Hindlimb muscle (tissue), 1 donor: ENCODE measurements at places on chromosomes 12 and 14.

DNA sequence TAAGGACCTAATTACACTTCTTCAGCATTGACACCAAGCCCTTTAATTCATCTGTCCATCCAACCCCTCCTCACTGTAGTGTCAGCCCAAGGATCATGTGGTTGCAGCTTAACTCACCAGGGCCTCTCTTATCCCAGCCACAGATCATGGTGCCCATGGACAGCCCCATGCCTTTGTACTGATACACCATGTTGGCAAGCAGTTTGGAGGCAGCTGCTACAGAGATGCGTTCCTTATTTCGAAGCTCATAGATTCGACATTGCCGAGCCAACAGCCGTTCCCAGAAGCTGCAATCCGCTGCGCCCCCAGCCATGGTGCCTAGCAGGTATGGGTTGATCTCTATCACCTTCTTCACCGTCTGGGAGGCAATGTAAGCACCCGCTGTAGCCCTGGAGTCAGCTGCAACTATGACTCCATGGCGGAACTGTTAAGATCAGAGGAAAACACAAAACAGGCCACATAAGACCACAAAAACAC lies 1.4 kb downstream of the PSMB5 start:
- DNase-seq: no peak

GRCh38 chr14:54781961-54782750 lies 120.5 kb downstream of the GCH1 start:
- DNase-seq: no peak

DNA sequence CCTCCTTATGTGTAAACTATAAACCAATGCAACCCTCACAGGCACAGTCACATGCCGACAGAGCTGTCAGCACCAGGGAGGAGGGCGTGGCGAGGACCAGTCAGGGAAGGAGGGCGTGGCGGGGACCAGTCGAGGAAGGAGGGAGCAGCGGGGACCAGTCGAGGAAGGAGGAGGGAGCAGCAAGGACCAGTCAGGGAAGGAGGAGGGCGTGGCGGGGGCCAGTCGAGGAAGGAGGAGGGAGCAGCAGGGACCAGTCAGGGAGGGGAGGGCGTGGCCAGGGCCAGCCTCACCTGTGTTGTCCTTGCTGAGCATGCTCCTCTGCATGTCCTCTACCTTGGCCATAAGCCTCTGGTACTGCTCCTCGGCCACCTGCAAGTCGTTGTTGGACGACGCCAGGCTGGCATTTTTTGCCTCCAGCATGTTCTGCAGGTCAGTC lies 24.2 kb downstream of the GOLGA3 start:
- DNase-seq: no peak

GRCh38 chr14:28407996-28408395 lies 358.6 kb upstream of the FOXG1 start:
- DNase-seq: no peak

DNA sequence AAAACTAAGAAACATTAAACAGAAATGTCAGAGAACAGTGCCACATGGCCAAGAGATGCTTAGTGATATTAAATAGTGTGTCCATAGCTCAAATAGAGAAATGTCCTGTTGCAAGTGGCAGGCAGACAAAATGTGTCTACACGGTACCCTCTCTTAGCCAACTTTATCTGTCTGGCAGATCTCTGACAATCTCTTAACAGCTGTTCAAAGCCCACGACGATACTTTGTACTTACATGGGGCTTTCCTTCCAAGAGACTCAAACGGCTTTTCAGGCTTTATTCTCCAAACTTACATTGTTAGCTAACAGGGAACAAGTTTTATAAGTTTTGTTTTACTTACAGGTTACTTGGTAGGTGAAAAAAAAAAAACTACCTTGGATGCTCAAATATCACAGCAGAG lies 45.6 kb downstream of the ARMH4 start:
- no peak for DNase-seq

DNA sequence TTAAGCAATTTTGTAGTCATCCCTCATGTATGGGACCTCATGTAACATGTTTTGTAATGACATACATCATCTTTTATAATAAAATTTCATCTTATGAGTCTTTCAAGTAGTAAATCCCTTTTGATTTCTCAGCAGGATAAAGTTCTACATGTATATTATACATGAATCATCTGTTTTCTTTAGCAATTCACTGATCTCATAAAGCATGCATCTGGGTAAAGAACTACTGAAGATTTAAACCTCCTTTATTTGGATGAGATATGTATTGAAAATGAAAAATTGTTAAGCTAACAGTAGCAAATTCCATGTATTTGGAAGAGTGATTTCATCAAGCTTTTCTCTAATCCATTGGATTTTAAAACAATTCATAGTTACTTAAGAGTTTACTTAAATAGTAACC lies 126.9 kb downstream of the KITLG start:
- no peak for DNase-seq

DNA sequence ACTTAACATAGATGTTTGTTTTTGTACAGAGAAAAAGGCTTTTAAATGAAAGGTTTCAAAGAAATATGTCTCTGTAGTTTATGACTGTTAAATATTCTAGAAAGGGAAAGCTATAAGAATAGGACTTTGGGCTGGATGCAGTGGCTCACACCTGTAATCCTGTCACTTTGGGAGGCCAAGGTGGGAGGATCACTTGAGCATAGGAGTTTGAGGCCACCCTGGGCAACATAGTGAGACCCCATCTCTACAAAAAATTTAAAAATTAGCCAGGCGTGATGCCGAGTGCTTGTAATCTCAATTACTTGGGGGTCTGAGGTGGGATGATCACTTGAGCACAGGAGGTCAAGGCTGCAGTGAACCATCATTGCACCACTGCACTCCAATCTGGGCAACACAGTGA lies 11.4 kb downstream of the GPX2 start:
- no peak for DNase-seq

DNA sequence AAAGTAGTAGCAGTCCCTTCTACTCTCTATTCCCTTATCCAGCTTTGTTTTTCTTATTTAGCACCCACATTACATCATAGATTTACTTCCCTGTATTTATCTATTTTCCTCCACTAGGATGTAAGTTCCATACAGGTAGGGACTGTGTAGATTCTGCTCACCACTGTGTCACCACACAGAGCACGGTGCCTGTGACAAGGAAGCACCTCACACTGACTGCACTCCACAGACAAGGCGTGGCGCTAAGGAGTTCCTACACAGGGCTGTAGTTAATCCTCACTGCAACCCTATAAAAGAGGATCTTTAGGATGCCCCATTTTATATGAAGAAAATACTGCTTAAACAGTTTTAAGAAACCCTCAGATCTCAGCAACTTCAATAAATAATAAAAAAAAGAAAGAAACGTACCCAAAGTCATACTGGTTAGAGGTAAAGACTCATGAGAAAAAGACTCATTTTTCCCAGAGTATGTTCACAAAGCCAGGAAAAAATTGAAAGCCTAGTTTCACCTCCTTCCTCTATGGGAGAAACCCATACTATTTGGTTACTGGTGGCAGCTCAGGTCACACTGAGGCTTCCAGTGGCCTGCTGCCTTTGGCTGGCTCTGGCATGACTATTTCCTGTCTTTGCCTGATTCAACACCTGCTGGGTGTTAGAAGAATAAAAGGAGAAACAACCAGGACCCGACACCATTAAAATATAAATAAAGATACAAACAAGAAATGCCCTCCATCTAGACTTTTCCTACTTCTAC lies 36.9 kb downstream of the RAD9B start:
- DNase-seq: no peak

GRCh38 chr14:105180592-105181548 lies at the start of gene NUDT14:
Gene NUDT14, minus strand, starts transcription at chr14:105181312. Its CDS starts 103 bp downstream, at chr14:105181209.
- no peak for DNase-seq

- no peak for DNase-seq
Observed at GRCh38 chr12:130196827-130197226, 34.6 kb downstream of the FZD10 start.

DNA sequence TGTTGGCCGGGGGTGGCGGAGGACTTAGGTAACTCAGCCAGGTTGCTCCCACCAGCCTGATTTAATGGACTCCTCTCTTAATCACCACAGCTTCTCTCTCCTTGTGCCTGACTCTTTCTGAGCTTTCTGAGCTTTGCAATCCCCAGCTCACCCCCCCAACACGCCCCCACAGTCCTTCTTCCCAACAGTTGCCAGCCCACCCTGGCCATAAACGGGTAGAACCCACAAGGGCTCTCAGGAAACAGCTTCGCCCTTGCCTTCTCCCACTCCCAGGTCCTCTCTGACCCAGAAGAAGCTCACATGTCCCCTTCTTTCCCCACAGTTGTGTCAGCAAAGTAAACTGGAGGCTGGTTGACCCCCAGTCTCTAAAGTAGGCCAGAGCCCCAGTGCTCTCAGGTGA lies 32.9 kb downstream of the ZFP36L1 start:
- no peak for DNase-seq
